Dermis microvascular lymphatic vessel endothelial cell (primary cell): ENCODE measurements at places on chromosomes 16 and 17. TPM values are rescaled to one million over a fixed set of nuclear protein-coding genes. Genes with fewer than 3 reads are reported as not detected.
A peak's percentile ranks its signal among the peaks of the same experiment; 100 is the strongest.

Gene KRT12
- not detected in 2 replicates for total RNA-seq

GRCh38 chr16:24858219-24859041 is 12.7 kb downstream of the SLC5A11 start:
- DNase-seq: peak; percentile 25

Gene ANKRD40CL
- total RNA-seq: not detected in 2 replicates

Gene RCVRN
- total RNA-seq: not detected in 2 replicates

Gene SLC12A3
- not detected in 2 replicates for total RNA-seq

- no peak for DNase-seq
These were observed 44.4 kb downstream of the BRD7 start for GRCh38 chr16:50324345-50324744.

Gene IRX3
- total RNA-seq: 0.26 and 0.63 TPM in 2 replicates

- no peak for DNase-seq
These were observed 84.5 kb downstream of the ABR start for GRCh38 chr17:1095090-1095852.

Gene PIK3R6
- total RNA-seq: not detected in 2 replicates

- DNase-seq: no peak
These were observed 54.1 kb downstream of the METRNL start for GRCh38 chr17:83133302-83134121.

- DNase-seq: no peak
These were observed 27.0 kb downstream of the CBFB start for GRCh38 chr16:67055712-67056487.

- DNase-seq: no peak
These were observed 70.5 kb downstream of the MARF1 start for GRCh38 chr16:15572329-15573001.

Gene TBC1D3D
- total RNA-seq: 0.13 TPM in 1 of 2 replicates, not detected in the other

- DNase-seq: no peak
These were observed 6.3 kb upstream of the RAB37 start for GRCh38 chr17:74730491-74731346.

Gene KRT20
- total RNA-seq: not detected in 2 replicates

DNA sequence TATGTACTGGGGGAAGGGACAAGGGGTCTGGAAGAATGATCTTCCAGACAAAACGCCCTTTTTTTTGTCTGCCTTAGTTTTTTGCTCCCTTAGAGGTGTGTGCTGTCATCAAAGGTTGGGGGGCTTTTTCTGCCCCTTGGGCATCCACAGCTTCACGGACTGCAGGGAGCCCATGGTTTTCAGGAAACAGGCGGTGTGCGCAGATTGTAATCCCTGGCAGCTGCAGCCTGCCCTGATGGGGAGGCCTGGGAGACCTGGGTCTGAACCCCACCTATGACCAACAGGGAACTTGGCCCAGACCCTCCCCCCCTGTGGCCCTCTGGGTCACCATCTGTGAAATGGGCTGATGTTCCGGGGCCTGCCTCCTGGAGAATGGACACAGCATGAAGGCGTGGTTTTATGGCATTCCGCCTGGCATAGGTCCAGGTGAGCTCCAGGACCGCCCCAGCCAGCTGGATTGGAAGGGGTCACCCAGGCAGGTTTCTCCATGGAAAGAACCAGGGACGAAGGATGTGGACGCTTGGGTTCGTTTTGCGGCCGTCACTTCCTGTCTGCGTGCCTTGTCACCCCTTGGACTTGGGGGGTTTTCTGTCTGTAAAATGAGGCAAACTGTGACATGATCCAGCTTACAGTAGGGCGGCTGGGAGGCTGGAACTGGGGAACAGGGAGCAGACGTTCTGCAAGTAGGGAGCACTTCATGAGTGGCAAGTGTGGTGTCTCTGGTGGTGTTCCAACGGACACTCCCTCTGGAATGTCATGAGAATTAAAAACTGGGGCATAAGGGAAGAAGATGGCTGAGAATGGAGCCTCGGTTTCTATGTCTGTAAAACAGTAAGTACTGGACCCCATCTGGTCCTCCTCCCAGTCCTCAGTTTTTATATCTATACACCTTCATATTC is 1.5 kb downstream of the CPNE2 start:
- peak; percentile 35 for DNase-seq

DNA sequence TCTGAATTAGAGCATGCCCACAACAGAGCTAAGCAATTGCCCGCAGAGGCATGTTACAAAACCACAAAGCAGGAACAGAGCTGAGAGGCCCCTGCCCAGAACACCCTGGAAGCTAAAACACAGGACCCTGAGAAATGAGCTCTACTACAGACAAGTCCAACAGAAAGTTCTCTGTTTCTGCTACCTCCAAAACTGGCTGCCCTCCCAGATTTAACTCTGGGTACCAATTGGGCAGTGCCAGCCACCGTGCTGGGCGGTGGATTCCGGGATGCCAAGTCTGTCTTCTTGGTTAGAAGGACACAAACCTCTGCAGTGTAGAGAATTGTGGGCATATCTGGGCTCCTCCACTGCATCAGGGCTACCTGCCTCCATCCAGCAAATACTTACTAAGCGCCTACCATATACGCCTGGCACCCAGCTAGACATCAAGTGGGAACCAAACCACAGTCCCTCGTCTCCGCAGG is 1.0 kb downstream of the CMTM4 start:
- DNase-seq: no peak

DNA sequence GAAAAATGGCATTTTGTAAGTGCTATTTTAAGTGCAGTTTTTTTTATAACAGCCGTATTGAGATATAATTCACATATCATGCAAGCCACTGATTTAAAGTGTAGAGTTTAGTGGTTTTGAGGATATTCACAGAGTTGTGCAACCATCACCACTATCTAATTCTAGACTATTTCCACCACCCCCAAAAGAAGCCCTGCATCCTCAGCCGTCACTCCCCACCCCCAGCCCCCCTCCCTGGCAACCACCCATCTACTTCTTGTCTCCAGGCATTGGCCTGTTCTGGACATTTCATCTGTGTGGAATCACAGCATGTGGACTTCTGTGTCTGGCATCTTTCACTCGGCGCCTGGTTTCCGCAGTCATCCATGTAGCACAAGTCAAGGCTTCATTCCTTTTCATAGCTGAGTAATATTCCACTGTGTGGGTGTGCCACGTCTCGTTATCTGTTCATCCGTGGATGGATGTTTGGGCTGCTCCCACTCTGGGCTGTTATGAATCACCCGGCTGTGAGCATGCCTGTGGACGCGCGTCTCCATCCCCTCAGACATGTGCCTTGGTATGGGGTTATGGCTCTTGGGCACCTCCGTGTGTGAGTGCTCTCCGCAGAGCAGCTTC is 138.4 kb upstream of the CIBAR2 start:
- DNase-seq: no peak

DNA sequence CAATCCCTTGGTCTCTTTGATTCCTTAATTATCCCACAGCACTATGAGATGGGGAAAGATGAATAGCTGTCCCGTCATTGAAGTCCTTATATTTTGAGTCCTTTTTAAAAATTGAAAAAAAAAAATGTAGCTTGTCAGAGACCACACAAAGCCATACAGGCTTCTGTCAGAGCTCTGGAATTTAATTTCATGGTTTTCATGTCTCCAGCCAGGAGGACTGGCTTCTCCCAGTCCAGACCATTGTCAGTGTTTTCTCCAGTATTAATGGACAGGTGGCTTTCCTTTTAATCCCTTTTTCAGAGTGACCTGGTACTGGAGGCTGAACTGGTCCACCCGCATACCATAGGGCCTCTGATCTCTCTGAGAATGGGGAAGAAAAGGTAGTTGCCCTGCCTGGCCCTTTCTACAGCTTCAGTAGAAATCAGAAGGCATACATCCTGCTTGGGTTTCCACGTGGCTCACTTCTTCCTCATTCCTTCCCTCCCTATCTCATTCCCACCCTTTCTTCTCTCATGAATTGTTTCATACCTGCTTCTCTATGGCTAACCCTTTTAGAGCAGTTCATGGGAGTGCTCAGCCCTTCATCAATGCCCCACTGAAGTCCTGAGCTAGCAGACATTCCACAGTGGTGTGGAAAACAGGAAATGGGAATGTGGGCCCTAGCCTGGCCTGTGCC is 29.1 kb downstream of the TRIM16 start:
- DNase-seq: peak; percentile 49

DNA sequence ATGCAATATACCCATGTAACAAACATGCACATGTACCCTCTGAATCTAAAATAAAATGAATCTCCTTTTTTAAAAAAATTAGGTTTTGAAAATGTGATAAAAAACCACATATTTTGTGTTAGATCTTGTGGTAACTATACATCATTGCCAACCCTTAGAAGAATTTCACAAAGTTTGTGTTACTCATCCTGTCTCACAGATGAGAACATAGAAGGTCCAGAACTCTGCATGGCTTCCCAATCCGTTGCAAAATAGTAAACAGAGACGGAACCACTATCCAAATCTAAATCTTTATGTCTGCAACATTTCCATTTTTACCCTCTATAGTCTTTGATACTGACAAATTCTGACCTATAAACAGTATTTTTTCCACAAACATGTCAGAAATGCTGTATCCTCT is 759.9 kb downstream of the KCNJ2 start:
- DNase-seq: no peak

DNA sequence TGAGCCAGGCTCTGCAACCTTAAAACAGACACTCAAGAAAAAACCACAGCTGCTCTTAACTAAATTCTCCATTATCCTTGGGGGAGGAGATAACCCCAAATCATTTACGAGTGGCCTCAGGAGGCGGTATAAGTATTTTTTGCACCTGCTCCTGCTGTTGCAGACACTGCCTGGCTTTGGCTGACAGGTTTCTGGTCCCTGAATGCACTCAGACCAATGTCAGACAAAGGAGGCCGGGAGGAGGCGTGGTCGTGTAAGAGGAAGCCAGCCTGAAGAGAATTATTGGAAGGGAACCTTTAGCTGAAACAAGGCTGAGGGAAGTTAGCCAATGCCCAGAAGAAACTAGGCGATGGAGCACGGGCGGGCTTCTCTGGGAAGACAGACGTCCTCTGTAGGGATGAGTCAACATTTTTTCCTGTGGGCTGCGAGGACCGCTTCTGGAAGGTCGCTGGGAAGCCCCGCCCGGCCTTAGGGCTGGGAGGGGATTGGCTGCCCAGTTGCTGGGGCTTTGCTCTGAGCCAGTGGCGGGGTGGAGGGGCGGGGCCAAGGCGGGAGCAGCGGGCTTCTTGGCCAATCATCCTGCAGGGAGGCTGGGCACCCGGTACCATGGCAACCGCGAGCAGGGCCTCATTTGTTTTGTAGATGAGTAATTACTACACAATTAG is 82.3 kb downstream of the CCDC182 start:
- DNase-seq: peak; percentile 61

Gene SP6
- 1.8 and 2.3 TPM in 2 replicates for total RNA-seq

GRCh38 chr17:32297860-32298259 is 32.2 kb downstream of the RHBDL3 start:
- no peak for DNase-seq

DNA sequence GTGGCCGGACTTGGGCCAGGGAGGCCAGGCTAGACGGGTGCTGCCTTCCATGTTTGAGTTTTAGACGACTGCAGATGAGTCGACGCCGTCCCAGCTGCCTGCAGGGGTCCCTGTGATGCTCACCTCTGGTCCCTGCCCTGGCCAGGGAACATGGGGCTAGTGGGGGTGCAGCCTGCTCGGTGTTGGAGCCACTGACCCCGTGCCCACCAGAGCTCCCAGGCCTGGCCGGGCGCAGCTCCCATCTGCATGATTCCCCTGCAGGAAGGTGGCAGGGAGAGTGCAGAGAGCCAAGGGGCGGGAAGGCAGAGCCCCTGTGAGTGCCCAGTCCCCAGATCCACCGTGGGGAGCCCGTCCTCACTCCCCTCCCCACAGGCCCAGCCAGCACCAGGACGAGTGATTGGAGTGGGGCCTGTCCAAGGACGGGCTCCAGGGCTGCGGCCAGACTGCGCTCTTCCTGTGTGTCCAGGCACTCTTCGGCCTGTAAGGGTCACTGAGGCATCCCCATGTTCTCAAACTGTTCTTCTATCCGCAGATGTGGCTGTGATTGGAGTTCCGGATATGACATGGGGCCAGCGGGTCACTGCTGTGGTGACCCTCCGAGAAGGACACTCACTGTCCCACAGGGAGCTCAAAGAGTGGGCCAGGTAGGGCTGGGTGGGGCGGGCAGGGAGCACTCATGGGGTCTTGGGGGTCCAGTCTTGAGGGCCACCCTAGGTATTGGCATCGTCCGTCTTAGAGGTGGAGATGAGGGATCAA is 26.0 kb upstream of the CDH15 start:
- DNase-seq: no peak

DNA sequence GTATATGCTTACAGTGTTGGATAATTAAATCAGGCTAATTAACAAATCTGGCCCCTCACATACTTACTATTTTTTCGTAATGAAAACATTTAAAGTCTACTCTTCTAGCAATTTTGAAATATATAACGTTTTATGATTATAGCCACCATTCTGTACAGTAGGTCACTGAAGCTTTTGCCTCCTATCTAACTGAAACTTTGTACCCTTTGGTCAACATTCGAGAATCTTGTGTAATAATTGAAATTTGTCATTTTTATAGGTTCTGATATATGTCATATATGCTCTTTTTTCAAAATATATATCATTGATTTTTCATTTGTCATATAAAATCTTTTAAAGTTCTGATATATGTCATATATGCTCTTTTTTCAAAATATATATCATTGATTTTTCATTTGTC is 12.7 kb downstream of the PHKB start:
- DNase-seq: no peak
